Testis (tissue), 5 donors: ENCODE measurements at places on chromosomes 3 and 15.
A peak's percentile ranks its signal among the peaks of the same experiment; 100 is the strongest.

GRCh38 chr15:75647370-75648155, at the start of gene SNX33:
Gene SNX33 (plus strand): TSS chr15:75647912. CDS start chr15:75649103, 1,191 bp downstream.
- DNase-seq, result peak; percentile 66

DNA sequence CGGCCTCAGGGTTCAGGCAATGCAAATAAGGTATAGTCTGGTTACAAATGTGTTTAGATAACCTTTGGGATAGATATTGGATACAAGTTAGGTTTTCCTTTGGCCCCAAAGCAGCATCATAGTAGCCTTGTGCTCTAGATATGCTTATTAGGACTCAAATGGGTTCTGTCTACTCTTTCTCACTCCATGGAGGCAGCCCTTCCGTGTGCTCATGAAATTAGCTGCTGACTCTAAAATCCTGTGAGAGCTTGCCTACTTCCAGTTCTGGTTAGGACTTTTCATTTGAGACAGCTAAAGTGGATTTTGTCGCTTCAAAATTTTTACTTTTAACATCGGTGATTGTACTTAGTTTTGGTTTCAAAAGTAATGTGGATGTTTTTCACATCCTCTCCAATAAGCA, 1.6 kb downstream of the CDV3 start:
- DNase-seq, result no peak

DNA sequence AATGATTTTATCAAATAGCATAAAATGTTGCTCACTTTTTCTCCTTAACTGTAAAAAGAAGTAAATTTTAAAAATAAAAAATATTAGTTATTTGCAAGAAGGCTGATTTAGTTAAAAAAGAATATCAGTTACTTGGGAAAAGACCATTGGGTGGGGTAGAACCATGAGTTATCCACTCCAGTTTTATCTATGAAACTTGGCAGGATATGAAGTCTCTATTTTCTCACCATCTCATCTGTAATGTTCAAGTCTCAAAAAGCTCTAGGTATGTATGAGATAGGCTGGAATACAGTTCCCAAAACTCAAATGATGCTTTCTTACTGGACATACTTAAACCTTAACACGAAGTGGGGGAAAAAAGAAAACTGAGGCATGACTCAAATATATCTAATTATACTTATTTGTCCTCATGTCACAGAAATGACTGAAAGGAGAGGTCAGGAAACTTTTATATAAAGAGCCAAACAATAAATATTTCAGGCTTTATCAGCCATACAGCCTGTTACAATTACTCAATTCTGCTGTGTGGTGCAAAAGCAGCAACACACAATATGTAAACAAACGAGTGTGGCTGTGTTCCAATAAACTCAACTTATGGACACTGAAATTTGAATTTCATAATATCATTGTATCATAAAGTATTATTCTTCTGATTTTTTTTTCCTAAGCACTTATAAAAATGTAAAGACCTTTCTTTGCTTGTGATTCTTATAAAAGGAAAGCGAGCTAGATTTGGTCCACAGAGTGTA, 131.8 kb downstream of the TBL1XR1 start:
- no peak for DNase-seq

GRCh38 chr15:37481126-37481525, 380.8 kb upstream of the MEIS2 start:
- DNase-seq, result no peak

- DNase-seq, result no peak
Observed at GRCh38 chr3:102810937-102811336, 376.1 kb downstream of the ZPLD1 start.

- DNase-seq, result no peak
Observed at GRCh38 chr15:38622304-38622703, 57.7 kb upstream of the RASGRP1 start.

DNA sequence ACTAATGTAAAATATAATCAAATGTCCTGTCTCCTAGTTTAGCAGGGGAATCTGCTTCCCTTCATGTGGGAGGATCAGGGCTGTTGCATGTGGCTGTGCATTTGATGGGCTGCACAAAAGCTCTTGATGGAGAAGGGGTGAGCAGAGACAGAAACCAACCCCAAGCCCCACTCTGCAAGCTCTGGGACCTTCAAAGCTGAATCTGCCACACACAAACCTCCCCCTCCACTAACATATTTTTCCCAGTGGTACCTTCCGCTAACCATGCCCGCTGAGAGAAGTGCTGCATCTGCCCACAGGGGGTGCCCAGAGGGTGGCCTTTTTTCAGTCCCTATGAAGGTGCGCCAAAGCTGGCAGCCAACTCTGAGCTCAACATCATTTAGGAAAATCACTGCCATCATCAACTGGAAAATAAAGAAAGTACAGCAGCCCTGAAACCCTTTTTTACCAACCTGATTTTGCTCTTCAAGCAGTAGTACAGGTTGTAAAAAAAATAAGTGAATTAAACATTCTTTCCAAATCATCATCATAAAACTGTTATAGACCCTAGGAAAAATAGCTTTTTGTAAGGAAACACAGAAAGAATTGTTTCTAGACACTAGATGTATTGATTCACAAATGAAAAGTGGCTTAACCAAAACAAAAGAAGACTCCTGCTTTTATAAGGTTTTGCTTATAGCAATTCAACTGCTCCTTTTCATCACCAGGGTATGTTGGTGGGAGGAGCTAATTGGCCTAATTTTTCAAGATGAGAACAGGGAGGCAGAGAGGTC, 97.0 kb downstream of the HHLA2 start:
- DNase-seq, result no peak

DNA sequence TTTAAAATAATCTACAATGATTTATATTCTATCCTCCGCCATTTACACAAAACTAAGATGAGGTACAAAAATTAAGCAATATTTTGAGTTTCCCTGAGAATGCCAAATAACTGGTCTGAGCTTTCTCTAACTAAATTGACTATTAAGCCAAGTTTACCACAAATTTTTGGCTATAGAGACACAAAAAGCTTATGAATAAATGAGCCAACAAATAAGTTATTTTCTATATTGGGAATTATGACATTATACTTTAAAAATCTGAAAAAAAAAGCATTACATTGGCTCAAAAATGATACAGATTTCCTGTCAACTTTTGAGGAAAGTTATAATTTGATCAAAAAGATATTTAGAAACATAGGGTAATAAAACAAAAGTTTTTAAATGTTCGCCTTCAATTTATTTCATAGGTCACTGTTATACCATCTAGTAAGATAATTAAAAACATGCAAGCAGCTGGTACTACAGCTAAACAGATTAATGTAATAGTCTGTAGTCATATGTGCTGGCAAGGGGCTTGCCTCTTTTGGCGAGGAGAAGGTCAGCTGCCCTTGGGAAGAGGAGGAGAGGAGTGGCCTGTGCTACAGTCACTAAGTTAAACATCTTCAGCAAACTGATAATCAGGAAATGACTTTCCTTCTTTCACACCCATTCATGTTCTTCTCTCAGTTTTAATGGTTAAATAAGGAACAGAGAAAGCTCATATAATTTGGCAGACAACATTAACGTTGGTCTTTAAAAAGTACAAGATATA, 318.5 kb downstream of the TBC1D5 start:
- DNase-seq, result no peak

DNA sequence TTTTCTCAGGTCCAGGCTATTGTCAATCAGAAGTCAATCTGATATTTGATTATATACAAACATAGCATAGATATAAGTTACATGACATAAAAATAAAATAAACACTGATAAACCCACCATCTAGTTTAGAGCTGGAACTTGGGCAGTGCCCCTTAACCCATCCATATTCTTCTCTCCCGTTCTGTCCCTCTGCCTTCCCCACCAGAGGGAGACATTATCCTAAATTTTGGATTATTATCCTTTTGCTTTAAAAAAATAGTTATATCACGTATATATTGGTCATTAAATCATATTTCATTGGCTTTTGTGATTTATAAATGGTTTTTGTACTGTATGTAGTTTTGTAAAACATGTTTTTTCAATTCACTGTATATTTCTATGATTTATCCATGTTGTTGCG, 107.9 kb downstream of the GMPS start:
- DNase-seq, result no peak

DNA sequence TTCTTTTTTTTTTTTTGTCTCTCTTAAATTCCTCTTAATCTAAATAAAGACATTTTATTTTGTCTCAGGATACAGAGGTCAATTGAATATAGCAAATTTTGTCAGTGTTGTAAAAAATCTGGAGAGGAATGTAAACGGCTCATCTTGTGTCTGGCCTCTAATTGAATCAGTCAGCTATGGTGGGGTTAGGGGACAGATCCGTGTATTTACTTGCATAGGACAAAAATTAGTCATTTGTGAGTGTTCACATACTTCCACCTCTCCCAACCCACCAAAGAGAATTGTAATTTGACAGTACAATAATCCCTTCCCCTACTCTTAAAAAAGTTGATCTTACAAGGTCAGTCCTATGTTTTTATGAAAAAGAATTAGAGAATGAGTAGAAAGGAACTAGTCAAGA, 18.3 kb downstream of the PPARG start:
- no peak for DNase-seq

- no peak for DNase-seq
Observed at GRCh38 chr15:67501836-67502461, 19.0 kb upstream of the C15orf61 start.

DNA sequence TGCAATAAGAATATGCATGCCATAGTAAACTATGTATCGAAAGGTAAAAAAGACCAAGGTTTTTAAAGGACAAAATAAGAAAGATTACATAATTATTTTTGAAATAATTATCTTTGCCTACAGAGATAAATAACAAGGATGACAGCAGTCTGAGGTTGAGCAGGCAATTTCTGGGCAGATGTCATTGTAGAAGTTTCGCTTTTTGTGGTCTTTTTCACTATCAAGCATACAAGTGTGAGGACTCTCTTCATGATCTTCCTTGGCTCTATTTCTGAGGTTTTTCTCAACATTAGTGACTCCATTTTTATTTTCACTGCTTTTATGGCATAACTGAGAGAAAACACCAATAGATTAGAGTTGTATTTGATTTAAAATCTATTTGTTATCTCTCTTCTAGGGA, 1337.9 kb upstream of the EPHA6 start:
- DNase-seq, result no peak

DNA sequence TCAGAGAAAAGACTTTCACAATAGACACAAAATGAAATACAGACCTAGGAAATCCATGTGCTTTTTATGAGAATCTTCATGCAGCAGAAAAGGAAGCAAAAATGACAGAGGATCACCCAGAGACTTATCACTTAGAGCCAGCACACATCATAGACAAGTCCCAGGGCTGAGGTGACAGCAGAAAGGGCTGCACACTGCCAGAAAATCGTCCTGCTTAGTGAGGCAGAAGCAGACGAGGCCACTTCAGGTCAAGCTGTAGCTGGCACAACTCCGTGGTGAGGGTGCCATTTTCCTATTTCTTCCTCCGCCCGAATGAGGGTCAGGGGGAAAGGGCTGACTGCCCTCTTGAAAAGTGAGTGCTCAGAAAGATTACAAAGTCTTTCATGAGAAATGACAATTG, 95.9 kb upstream of the TNIK start:
- DNase-seq, result peak; percentile 51

GRCh38 chr15:92662762-92663161, 7.2 kb upstream of the FAM174B start:
- no peak for DNase-seq

GRCh38 chr15:31270767-31271166, 55.9 kb upstream of the KLF13 start:
- DNase-seq, result peak; percentile 21

- DNase-seq, result no peak
Observed at GRCh38 chr15:58490086-58490887, 58.5 kb downstream of the LIPC start.

GRCh38 chr3:19232566-19232965, 84.3 kb downstream of the KCNH8 start:
- DNase-seq, result no peak

DNA sequence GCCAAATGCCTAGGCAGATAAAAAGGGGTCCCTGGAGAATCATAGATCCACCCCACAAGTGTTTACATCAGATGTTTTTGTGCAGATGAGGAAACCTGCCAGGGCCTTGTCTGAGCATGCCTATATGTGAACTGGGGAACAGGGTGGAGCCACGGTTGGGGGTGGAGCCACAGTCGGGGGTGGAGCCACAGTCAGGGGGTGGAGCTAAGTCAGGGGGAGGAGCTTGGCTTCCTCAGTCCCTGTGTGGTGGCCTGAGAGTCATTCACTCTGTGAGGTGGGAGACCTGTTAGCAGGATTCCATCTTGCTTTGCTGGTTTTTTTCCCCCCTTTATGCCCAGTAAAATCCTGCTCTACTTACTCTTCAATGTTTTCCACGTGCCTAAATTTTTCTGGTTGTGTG, 57.8 kb upstream of the TGFBR2 start:
- DNase-seq, result peak; percentile 57

DNA sequence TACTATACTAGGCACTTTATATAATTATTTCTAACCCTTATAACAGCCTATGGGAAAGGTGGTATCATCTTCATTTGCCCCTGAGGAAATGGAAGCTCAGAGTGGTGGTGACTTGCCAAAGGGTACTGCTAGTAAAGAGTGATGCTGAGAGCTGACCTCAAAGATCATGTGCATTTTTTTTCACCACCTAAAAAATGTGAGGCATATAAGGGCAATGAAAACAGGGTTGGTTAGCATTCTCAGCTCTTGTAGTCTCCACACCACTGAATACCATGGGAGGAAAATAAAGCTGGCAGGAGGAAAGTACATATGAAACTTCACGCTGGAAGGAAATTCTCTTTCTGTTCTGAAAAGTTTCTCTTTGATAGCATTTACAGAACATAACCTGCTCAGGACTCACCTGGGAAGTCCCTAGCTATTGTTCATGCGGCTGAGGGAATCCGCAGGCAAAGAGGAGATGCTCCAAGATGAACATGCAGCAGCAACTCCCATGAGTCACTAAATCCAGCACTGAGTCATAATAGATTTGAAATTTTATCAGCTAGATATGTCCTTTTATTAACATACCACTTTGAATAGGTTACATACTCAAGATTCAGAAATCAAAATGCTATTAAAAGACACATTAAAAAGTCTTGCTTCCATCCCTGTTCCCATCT, 17.3 kb downstream of the FAIM start:
- DNase-seq, result no peak

DNA sequence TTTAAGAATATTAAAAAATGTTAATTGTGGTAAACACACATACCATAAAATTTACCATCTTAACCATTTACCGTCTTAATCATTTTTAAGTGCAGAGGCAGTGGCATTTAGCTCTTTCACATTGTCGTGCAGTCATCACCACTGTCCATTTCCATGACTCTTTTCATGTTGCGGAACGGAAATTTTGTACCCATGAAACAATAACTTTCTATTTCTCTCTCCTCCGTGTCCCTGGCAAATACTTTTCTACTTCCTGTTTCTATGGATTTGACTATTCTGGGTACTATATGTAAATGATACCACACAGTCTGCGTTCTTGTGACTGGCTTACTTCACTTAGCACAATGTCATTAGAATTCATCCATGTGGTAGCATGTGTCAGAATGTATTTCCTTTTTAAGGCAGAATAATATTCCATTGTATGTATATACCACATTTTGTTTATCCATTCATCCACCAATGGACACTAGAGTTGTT, 27.9 kb downstream of the AKAP13 start:
- no peak for DNase-seq

DNA sequence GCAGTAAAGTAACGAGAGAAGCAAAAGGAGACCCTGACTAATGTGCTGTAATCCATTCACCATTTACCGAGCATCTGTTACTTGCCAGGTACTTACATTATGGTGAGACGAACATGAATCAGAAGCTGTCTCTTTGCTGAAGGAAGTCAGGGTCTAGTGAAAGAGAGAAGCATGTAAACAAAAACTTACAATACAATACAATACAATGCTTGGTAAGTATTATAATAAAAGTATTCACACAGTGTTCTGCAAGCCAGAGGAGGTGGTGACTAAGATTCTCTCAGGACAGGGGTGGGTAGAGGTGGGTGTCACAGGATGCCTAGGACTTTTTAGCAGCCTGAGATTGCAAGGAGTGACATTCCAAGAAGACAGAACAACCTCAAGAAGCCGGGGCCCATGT, 50.2 kb upstream of the MGA start:
- DNase-seq, result no peak

- DNase-seq, result no peak
Observed at GRCh38 chr3:137771401-137772213, 7.5 kb downstream of the SOX14 start.
